ENCODE measurements at places on chromosomes 13 and 19.

DNA sequence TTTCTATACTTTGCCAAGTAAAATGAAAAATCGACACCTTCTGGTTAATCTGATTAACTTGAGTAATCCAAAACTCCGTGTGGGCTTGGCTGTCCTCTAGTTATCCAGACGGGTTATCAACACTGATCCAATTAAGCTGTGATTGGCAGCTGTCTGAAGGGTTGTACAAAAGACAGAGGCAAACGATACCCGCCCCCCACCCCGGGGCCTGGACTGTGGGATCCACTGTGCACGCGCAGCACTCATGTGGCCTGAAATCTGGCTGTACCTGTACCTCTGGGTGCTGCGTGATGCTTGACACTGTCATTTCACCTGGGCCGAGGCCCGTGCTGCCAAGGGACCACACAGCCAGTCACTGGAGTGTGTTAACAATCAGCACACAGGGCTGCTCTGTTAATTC is 53.5 kb downstream of the COL4A2 start:
- DNase-seq: no peak

- no peak for DNase-seq
Measured at GRCh38 chr13:26855921-26856320, 95.3 kb upstream of the GPR12 start.

- DNase-seq: peak; percentile 81
Measured at GRCh38 chr13:40585911-40586471, 80.5 kb downstream of the FOXO1 start.

- DNase-seq: peak; percentile 60
Measured at GRCh38 chr19:10018263-10018662, 5.0 kb downstream of the RDH8 start.

Data from PC-3 (cell line).